ENCODE measurements at places on chromosomes 1 and 21.

- ATAC-seq, result no peak
Measured at GRCh38 chr1:173870252-173871075, 2.3 kb downstream of the ZBTB37 start.

- no peak for ATAC-seq
Measured at GRCh38 chr1:53376041-53376461, 48.2 kb upstream of the LRP8 start.

DNA sequence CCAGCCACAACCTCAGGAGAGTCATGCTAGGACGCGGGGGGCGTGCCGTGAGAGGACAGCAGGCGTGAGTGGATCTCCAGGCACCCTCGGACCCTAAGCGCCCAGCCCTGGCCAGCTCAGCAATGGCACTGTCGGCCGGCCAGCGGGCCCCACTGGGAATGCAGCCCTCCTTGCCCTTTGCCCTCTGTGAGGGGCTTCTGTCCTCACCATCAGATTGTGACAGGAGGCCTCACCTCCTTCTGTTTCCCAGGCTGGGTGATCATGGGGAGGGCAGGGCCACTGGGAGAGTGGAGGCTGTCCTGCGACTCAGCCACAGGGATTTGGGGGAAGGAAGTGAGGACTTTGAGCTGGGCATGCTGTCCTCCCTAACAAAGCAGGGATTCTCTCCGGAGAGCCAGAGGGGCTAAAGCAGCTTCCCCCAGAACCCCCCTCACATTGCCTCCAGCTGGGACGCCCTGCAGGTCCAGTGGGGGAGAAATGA lies 6.6 kb upstream of the LRRC3 start:
- ATAC-seq, result no peak

DNA sequence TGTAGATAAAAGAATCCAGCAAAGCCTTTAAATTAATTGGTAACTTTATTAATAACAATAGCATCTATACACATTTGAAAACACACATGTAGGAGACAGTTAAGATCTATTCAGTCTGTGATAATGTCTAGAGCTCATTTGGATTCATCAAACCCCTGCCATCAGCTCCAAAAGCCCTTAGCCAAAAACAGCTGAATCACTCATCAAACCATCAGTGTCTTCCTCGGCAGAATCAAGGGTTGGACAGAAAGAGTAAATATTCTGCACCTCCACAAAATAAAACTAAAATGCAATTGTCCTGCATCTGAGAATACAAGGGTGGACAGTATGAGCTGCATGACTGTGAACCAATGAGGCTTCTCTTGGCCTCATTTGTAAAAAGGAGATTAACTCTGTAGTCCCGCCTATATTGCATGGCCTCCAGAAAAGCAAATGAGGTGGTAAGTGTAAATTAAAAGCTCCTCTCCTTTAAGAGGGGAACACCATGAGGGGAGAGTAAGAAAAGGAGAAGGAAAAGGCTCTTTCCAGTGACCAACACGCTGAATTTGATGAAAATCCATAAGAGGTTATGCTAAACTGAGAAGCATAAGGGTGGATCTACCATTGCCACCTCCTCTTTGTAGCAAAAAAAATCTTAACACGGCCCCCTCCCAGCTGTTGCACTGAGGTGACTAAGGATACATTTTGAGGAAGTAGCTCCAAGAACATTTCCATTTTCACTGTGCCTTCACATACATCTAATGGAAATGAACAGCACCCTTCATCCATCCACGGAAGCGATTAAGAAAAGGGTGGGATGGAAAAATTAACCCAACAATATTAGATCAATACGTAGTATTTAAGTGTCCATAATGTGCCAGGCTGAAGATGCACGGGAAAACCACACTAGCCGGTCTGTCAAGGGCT lies 14.7 kb upstream of the BOLA1 start:
- ATAC-seq, result no peak

DNA sequence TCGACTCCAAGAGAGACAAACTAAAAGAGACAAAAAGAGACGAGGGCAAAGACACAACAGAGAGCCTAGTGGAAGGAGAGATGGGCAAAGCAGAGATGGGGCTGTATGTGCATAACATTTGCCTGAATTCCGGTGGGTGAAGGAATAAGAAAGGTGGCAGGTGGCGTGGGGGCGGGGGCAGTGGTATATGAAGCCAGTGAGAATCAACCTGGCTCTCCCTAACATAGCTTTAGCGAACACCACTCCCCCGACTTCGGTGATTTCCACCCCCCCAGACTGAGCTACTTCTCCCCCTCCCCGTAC lies 1.1 kb downstream of the INKA2 start:
- no peak for ATAC-seq

GRCh38 chr1:22039594-22040285 lies 12.8 kb upstream of the CDC42 start:
- ATAC-seq, result peak; percentile 81

- no peak for ATAC-seq
Measured at GRCh38 chr1:14111121-14111520, 411.1 kb downstream of the PRDM2 start.

DNA sequence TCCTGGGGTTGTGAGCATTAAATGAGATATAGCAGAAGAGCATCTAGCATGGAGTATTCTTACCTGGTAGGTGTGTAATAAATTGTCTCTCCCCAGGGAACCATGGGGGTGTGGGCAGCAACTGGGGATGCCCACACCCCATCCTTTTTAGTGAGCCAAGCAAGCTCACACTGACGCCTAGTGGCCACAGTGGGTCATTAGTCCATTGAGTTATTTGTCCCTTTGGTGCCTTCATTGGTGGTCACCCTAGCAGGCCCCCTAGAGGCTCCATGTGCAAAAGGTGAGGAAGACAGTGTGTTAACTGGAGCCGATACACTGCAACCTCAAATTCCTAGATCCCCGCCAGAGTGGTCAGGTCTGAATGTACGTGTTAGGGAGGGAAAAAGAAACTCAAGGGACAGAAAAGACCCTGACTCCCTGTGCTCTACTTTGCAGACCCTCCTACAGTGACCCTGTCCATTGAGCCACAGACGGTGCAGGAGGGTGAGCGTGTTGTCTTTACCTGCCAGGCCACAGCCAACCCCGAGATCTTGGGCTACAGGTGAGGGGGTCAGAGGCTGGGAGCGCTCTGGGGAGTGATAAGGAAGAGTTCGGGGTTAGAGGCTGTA lies 93.3 kb upstream of the CD1D start:
- peak; percentile 85 for ATAC-seq
